ENCODE measurements at places on chromosomes 1 and 21.

- DNase-seq = no peak
These were observed 102.0 kb downstream of the KIF14 start for GRCh38 chr1:200518524-200518923.

DNA sequence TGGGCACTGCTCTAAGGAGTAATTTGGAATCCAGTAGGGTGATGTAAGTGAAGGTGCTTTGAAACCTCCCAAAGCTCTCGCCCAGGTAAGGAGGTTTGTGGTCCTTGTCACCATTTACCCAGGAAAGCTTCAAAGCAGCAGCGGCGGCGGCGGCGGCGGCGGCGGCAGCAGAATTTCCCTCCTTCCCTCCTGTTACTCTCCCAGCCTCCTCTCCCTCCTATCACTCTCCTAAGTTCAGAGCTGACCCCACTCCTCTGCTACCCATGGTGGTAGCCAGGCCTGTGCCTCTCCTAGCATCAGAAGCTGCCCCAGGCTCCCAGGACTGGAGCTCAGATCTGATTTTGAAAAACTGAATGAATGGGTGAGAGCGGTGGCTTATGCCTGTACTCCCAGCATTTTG is 60.7 kb downstream of the ACBD3 start:
- no peak for DNase-seq

- no peak for DNase-seq
These were observed 58.5 kb upstream of the LRRC8D start for GRCh38 chr1:89762386-89762778.

DNA sequence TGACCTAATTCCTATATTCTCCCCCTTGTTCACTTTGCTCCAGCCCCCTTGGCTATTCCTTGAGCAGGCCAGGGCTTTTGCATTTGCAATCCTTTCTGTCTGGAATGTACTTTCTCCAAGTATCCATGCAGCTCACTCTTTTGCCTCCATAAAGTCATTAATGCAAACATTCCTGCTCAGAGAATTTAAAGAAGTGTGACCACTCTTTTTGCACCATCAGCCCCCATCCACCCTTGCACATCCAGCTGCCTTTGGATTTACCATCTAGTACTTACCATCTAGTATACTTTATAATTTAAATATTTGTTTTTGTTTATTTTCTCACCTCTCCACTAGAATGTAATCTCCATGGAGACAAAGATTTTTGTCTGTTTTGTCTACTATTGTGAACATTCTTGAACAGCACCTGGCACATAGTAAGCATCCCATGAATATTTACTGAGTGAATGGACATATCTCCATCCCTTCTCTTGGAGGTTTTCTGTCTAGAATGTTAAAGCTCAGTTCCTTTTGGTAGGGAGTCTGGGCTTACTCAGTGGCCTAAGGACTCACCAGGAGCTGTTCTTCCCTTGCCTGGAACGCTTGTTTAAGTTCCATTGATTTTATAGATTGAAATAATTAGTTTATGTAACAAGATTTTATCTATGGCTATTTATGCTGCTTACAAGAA is 22.6 kb downstream of the SLAMF6 start:
- no peak for DNase-seq

DNA sequence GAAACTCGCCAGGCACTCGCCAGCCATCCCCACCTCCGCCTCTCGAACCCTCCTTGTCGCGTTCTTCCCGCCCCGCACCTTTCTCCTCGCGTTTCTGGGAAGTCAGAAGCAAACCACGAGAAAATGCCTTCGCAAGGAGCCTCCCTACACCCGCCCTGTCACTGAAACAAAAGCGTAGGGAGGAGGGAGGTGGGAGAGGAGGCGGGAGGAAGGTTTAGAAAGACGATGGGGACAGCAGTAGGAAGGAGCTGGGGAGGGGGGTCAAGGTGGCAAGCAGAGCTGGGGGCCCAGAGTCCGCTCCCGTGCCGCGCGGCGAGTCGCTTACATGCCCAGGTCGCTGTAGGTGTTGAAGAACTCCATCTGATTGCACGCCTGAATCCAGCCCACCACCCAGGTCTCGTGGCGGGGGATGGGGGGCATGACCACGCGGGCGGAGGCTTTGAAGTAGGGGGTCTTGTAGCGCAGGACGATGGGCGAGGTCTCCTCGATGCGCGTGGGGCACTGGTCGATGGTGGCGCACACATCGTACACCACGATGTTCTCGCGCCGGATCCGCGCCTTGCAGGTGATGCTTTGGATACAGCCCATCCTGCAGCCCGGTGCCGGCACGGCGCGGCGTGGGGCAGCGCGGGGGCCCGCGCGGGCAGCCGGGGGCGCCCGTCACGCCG is 1.0 kb downstream of the FAM78B start:
- DNase-seq = no peak

DNA sequence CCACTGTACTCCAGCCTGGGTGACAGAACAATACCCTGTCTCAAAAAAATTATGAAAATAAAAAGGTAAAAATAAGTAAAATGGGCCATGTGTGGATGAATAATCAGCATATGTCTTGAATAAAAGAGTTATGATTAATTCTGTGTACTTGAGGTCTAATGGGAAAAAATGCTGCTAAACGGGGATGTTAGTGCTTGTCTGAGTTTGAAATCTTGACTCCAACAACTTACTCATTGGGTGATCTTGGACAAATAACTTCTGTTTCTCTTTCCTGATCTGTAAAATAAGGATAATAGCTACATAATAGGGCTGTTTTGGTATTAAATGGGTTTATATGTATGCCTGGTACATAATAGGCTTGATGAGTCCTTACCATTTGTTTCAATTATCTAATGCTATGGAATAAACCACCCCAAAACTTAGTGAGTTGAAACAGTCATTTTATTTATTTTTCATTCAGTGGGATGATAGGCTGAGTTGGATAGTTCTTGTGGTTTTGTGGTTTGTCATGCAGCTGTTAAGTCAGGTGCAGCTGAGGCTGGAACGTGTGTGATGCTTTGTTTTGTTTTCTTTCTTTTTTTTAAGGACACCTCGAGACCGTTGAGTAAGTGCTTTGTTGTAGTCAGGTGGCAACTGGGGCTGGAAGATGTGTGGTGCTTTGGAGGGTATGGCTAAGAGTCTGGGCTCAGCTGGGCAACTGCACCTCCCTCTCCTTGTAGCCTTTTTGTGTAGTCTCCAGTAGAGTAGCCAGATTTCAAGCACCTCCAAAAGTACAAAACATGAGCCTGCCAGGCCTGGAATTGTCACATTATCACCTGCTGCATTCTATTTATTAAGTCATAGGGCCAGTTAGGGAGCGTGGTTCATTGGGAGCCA is 4.9 kb downstream of the MDM4 start:
- peak; percentile 47 for DNase-seq

DNA sequence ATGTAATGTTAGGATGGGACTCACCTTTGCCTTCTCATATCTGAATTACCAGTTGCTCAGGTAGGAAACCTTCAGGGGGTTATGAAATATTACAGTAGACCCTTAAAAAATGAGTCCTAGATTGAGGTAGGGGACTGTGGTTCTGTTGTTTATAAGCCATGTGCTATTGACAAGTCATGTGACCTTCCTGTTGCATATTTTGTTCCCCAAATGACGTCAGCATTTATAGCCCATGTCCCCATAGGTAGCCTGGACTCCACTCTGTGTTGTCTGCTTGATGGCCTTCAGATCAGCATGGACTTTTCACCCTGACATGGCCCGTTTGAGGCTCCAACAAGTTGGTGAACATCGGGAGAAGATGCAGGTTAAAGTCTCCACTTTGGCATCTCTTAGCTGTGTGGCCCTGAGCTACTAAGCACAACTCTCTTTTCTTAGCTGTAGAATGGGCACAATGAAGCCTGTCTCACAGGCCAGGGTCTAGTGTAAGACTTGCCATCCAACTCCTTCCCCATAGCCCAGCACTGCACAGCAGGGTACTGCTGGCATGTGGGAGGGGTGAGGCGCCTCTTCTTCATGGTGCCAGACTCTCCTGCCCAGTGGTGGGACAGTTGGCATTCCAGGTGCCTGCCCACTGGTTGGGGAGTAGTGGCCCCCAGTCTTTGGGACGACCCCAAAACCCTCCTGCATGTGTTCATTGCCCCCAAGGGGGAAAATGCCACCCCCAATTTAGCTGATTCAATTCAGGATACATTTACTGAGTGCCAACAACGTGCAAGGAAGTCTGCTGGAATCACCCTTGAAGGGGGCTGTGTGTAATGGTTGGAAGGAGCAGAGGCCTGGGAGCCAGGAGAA is 36.1 kb upstream of the TTC22 start:
- no peak for DNase-seq

DNA sequence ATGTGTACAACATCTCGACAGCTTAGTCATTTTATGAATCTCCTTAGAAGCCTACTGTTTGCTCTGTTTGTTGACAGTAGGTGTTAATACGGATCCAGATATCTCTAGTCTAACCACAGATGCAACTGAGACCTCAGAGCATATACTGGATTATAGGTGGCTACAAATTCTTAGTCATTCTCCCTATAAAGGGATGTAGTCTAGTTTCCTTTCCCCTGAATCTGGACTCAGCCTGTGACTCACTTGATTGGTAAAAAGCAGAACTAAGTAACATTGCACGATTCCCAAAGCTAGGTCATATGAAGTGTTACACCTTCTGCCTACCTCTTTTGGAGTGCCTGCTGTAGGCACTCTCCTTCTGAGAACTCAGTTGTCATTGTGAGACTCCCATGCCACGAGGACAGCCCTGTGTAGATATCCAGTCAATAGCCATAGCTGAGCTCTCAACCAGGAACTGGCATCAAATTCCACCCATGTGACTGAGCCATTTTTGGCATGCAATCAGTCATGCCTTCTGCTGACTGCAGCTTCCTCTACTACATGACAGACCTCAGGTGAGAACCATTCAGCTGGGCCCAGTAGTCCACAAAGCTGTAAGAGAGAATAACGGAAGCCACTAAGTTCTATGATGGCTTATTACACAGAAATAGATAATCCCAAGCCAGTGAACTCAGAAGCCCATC is 135.9 kb upstream of the CHRM3 start:
- DNase-seq = no peak

GRCh38 chr1:11530731-11531311 is 51.9 kb downstream of the DISP3 start:
- DNase-seq = no peak

- no peak for DNase-seq
These were observed 30.1 kb downstream of the RGS5 start for GRCh38 chr1:163172596-163172995.
